ENCODE measurements at places on chromosomes 6 and 20.

DNA sequence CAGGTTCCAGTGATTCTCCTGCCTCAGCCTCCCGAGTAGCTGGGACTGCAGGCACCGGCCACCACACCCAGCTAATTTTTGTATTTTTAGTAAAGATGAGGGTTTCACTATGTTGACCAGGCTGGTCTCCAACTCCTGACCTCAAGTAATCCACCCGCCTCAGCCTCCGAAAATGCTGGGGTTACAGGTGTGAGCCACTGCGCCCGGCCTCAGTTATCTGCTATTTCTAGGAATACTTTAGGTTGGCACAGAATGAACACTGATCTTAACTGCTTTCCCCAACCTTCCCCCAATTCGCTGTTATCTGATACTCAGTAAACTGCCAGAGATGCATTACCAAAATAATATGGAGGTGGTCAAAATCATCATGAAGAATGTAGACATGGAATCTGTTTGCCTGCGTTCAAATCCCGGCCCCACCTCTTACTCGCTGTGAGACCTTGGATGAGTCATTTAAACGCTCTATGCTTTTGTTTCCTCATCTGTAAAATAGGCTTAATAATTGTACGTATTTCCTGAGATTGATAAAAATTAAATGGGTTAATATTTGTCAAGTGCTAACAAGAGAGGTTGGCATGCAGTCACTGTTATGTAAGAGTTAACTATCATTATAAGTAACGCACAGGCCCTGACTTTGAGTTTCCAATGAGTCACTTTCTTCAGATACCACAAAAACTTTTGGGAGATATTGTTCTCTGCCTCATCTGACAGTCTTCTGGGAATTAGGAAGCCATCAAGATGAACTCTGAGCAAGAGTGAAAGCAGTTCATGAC is 44.5 kb upstream of the NCOA3 start:
- DNase-seq = no peak

DNA sequence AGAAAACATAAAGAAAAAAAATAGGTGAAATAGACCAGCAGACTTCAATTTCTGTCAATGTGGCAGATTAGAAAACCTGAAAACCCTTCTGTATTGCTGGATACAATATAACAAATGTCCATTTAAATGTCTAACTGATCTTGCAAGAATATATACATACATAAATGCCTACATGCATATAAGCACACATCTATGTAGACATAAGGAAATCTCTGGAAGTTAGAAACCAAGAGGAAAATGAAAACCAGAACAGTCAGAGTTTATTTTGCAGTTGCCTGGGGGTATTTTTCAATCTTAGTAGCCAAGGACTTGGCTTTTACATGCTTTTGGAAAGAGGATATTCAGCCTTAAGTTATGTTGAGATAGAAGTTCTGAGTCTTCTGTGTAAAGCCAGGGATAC is 184.0 kb downstream of the RPS12 start:
- DNase-seq = no peak

DNA sequence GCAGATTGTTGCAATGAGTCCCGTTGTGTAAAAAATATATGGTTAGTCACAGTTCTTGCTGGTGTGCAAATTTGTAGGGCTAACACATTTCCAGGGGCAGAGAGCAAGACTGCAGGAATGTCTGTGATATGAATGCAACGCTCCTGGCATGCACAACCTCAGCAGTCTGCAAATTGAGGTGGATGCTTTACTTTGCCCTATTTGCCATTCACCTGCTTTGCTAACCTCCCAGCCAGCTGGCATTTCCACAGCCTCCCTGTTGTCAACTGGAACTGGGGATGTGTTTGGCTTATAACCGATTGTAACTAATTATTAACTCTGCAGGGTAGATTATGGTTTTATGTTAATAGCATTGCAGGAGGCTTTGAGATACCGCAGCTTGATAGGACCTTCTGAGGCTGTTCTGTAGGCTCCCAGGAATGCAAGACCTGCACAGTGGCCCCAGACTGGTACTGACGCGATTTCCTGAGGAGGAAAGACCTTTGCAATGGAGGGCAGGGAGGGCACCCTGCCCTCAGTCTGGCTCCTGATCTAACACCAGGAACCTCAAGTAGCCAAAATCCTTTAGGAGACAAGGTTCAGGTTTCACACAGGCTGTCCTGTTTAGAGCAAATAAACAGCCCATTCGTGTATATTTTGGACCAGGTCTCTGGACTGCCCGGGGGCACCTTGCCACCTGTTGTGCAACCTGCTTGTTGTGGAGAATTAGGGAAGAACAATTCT is 53.4 kb downstream of the EDN1 start:
- no peak for DNase-seq

DNA sequence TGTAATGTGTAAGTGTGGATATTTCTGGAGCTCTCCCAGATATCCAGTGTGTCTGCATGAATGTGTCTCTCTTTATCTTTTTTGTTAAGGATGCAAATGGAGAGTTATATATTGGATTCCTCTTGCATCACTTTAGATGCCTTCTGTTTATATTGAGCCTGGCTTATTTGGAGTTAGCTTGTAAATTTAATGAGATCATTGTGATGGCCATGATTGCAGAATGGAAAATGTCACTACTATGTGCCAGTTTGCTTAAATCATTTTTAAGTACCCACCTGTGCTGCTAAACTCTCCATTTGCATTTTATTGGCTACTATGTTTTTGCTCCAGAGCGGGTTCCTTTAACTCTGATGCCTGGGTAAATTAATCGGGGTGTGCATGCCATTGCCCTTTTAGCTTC is 334.8 kb downstream of the UTRN start:
- DNase-seq = no peak

DNA sequence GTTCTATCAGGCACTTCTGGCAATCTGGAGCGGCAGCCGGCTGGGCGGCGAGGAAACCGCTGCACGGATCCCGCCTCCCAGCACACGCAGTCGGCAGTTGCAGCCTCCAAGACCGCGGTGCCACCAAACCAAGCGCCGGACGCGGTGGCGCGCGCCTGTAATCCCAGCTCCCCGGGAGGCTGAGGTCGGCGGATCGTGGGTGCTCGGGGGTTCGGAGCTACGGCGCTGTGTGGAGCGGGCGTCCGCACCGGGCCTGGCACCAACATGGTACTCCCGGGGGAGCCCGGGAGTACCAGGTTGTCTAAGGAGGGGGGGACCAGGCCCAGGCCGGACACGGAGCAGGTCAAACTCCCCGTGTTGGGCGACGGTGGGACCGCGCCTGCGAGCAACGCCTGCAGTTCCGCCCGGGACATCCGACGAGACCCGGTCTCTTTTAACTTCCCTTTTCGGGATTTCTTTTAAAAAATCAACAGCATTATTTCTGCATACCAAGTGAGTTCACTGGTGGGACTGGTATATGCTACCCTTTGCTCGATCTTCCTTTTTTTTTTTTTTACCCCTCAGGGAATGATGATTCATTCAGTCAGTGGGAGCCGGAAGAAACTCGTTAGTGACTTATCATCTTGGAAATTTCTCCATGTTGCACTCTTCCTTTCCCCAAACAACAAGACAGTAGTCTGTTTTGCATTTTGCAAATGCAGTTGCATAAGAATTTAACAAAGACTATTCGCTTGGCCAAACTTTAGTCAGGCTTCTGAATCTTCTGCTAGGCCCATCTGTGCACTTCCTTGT is 27.6 kb downstream of the ZNF311 start:
- DNase-seq = no peak
